Dermis blood vessel endothelial cell (primary cell): ENCODE measurements at places on chromosomes 2 and 18. TPM values are rescaled to one million over a fixed set of nuclear protein-coding genes. Genes with fewer than 3 reads are reported as not detected.
A peak's percentile ranks its signal among the peaks of the same experiment; 100 is the strongest.

GRCh38 chr18:57422313-57422872 lies 12.8 kb upstream of the ONECUT2 start:
- DNase-seq = no peak

GRCh38 chr18:4455113-4455811 lies at the start of gene DLGAP1:
Gene DLGAP1, minus strand, starts transcription at chr18:4455307.
- DNase-seq = peak; percentile 38

DNA sequence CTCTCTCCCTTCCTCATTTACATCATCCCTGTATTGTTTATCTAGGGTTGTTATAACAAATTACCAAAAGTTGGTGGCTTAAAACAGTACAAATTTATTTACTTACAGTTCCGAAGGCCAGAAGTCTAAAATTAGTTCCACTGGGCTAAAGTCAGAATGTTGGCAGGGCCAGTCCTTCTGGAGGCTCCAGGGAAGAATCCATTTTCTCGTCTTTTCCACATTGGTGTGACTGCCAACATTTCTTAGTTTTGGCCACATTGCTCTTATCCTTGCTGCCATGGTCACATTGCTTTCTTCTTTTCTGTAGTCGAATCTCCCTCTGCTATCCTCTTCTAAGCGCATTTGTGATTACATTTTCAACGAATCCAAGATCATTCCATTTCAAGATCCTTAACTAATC lies 34.7 kb downstream of the ICOS start:
- no peak for DNase-seq

DNA sequence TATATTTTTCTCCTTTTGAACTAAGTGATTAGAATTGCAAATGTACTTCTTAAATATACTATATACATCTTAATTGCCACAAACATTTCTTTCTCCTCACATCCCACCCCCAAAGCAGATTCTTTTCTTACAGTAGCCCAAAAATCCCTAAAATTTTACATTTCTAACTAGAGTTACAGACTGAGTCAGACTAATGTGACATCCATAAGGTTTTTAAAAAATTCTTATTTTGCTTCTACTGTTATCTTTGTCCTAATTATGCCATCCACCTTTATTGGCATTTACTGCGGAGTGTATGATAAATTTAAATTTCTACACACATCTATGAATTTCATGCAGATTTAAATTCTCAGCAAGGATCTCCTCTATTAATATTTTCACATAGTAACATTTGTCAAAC lies 15.8 kb downstream of the PELI1 start:
- no peak for DNase-seq

DNA sequence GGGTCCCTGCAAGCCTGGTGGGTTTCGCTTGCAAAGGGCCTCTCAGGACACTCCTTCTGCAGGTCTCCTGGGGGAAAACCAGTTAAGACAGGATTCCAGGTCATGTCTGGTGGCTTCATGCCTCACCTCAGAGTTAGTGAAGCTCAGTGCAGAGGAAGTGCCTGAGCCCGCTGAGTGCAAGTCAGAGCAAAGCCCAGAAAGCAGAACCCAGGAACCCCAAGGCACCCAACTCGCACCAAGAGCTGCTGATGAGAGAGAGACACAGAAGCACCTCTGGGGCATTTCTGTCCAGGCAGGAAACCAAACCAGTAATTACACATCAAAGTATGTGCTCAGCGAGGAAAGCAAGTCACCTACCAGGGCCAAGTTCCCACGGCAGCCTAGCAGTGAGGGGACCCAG lies 78.4 kb downstream of the ARHGEF4 start:
- no peak for DNase-seq

GRCh38 chr2:59297816-59298215 lies 1056.7 kb upstream of the FANCL start:
- no peak for DNase-seq

RGPD4 gene
- not detected in 2 replicates for total RNA-seq

NUP35 gene
- total RNA-seq = 13.8 and 20.1 TPM in 2 replicates

TRIM43 gene
- not detected in 2 replicates for total RNA-seq

TMEM198 gene
- under 0.01 TPM in 1 of 2 replicates, not detected in the other for total RNA-seq

SERPINB10 gene
- total RNA-seq = not detected in 2 replicates

ANKRD30B gene
- under 0.01 TPM in 1 of 2 replicates, not detected in the other for total RNA-seq
